ENCODE measurements at places on chromosomes 1 and 21. TPM values are rescaled to one million over a fixed set of nuclear protein-coding genes. Genes with fewer than 3 reads are reported as not detected.

GRCh38 chr1:150808121-150808520 lies at the start of gene CTSK:
CTSK (minus strand) TSS chr1:150808260; CDS start chr1:150806805, 1,455 bp downstream.
- DNase-seq = no peak
- H3K4me3 ChIP-seq = peak within 1 kb of the TSS; percentile 43
- peak within 1 kb of the TSS; percentile 77 for H3K27ac ChIP-seq

GRCh38 chr1:181551249-181551648 lies 67.9 kb downstream of the CACNA1E start:
- no peak overlapping the region for H3K27ac ChIP-seq
- H3K27me3 ChIP-seq = peaks cover 22% of the 10 kb centered on the region
- H3K36me3 ChIP-seq = no peaks in the 10 kb centered on the region
- DNase-seq = no peak

GRCh38 chr1:20058531-20058930 lies 11.5 kb upstream of the PLA2G5 start:
- peaks cover 7% of the 10 kb centered on the region for H3K27me3 ChIP-seq
- no peaks in the 10 kb centered on the region for H3K36me3 ChIP-seq
- H3K27ac ChIP-seq = no peak overlapping the region
- H3K4me3 ChIP-seq = no peak overlapping the region
- peaks cover 7% of the 10 kb centered on the region for H3K4me1 ChIP-seq

Gene OR10K2
- total RNA-seq = not detected

GRCh38 chr1:3636531-3636930 lies 11.7 kb downstream of the TPRG1L start:
- no peak overlapping the region for H3K4me3 ChIP-seq
- peaks cover 92% of the 10 kb centered on the region for H3K36me3 ChIP-seq
- no peaks in the 10 kb centered on the region for H3K4me1 ChIP-seq
- no peaks in the 10 kb centered on the region for H3K27me3 ChIP-seq
